ENCODE measurements at places on chromosomes 7 and 10.

DNA sequence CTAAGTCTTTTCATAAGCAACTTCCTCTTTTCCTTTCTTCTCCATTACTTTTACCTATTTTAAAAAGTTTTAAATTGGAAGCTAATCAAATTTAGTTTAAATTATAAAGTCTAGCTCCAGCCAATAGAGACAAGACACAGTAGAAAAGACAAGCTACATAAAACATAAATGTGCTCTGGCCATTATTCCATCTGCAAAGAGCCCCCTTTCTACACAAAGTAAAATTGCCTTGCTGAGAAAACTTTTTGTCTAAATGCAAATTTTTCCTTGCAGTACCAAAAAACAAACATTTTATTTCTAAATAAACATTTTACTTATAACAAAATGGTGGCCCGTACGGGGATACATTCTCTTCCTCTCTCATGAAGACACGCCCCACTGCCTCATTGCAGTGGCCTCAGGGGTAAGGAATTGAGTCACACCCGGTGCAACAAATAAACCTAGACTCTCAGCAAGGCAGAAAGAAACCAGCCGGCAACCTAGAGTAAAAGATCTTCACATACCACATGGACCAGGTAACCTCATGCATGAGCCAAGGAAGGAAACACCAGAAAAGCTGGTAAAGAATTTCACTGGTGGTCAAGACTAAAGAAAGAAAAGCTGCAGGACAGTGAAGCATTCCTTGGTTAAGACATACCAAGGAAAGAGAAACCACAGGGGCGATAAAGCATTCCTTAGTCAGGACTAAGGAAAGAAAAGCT is 71.6 kb upstream of the ZNF746 start:
- no peak for DNase-seq

DNA sequence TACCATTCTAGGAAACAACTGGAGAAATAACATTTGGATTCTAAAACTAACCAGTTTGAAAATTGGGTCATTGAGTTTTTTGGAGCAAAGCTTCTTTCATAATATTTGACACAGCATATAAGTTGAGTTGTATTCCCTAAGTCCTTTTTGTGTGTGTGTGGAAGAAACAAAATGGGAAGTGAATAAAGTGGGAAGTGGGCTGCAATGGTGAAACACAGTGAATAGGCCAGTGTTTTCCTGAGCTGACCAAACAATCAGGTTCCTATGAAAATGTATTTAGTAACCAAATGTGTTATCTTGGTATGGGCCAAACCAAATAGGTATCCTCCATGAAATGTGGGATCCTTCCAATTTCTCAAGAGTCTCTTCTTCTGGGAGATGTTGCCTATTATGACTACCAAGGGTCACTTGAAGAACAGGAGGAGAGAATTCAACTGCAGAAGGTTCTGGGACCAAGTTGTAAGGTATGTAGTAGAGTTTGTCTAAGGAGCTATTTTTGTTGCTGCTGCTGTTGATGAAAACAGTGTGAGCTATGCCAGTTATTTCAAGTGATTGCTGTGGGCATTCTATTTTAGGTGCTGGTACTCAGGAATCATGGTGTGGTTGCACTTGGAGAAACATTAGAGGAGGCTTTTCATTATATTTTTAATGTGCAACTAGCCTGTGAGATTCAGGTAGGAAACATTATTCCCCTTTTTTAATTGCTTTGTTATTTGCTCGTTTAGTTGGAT is 88.3 kb upstream of the MXI1 start:
- DNase-seq = no peak

DNA sequence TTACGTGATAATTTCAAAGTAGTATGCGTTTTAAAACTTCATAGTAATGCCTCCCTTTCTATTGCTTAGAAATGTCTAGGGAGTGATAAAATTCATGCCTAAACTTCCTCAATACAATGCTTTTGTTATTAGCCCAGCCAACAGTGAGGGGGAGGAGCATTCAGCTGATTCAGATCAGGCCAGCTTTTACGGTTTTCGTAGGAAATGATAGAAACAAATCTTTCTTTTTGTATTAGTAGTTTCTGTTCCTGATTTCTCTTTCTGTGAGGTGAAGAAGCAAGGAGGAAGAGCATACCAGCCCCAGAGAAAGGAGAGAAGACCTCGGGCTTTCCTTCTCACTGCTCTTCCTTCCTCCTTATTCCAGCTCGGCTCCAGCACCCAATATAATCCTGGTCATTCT is 35.2 kb upstream of the ITPRID1 start:
- no peak for DNase-seq

- no peak for DNase-seq
These were observed 28.6 kb downstream of the MTURN start for GRCh38 chr7:30163231-30163894.

- DNase-seq = no peak
These were observed at the start of gene SH2D4B for GRCh38 chr10:80537736-80538480. Gene SH2D4B (plus strand): TSS chr10:80537902. CDS start chr10:80538332, 430 bp downstream.

GRCh38 chr7:121313793-121314676 is 14.8 kb upstream of the WNT16 start:
- DNase-seq = no peak

DNA sequence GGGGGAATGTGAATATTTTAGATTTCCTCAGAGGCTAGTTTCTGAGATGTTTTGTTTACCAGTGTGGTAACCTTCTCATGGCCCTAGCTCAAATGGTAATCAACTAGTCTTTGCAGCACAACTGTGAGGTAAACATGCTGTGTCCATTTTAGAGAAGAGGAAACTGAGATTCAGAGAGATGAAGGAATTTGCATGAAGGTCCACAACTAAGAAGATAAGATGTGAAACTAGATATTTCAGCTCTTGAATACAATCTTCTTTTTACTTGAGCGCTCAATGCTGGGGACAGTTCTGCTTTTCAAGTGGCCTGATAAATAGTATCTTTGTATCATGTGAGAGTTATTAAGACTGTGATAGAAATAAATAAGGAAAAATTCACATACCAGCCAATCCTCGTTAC is 245.4 kb downstream of the AUTS2 start:
- DNase-seq = no peak

DNA sequence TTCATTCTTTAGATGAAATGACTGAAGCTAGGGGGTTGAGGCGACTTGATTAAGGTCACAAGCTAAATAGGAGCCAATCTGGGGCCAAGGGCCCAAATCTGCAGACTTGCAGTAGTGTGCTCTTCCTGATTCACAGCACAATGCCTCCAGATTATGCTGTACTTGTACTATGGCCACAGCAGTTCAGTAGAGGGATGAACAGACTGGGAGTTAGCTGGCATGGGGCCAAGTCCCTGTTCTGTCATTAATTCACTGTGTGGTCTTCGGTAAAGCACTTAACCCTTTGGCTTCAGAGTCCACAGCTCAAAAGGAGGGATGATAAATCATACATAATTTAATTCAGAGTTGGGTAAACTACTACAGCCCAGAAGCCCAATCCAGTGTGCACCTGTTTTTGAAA is 196.8 kb downstream of the XPNPEP1 start:
- DNase-seq = no peak

DNA sequence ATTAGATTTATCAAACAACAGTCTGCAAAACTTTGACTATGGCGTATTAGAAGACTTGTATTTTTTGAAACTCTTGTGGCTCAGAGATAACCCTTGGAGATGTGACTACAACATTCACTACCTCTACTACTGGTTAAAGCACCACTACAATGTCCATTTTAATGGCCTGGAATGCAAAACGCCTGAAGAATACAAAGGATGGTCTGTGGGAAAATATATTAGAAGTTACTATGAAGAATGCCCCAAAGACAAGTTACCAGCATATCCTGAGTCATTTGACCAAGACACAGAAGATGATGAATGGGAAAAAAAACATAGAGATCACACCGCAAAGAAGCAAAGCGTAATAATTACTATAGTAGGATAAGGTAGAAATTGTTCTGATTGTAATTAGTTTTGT is 31.4 kb downstream of the LRRC17 start:
- no peak for DNase-seq

- peak; percentile 60 for DNase-seq
These were observed 3.8 kb downstream of the SFXN2 start for GRCh38 chr10:102718220-102718619.

DNA sequence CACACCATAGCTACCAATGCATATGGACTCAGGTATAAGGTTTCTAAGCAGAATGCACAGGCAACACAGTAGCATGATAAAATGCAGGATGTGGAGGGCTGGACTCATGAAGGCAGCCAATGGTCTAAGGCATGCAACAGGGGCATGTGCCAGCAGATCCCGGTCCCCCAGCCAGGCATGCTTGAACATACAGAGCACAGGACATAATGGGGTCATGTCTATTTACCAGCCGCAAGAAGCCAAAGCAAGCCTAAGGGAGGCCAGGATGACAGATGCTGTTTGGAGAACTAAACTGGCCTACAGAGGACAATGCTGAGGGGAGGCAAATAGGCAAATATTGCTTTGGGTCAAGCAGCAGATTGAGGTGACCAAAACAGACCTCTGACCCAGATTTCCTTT is 60.0 kb upstream of the PDLIM1 start:
- no peak for DNase-seq

DNA sequence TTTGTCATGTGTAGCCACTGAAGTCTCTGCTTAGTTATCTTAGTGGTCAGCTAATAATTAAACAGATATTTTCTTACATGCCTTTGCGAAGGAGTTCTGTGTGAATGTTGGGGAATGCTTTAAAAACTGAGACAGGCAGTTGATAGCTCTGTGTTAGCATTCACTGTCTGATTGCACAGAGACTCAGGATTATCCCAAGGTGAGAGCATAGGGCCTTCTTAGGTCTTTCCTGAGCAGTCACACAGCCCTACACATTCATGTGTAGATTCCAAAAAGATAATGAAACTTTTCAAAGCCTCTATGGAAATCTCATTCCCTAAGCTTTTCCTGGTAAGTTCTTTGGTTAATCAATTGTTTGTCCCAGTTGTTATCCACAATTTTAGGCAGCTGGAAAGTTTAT is 67.7 kb downstream of the CASD1 start:
- DNase-seq = no peak

GRCh38 chr7:131459256-131459655 is 97.2 kb downstream of the PODXL start:
- DNase-seq = no peak

- no peak for DNase-seq
These were observed 523.0 kb downstream of the PTPRN2 start for GRCh38 chr7:158064631-158065030.

DNA sequence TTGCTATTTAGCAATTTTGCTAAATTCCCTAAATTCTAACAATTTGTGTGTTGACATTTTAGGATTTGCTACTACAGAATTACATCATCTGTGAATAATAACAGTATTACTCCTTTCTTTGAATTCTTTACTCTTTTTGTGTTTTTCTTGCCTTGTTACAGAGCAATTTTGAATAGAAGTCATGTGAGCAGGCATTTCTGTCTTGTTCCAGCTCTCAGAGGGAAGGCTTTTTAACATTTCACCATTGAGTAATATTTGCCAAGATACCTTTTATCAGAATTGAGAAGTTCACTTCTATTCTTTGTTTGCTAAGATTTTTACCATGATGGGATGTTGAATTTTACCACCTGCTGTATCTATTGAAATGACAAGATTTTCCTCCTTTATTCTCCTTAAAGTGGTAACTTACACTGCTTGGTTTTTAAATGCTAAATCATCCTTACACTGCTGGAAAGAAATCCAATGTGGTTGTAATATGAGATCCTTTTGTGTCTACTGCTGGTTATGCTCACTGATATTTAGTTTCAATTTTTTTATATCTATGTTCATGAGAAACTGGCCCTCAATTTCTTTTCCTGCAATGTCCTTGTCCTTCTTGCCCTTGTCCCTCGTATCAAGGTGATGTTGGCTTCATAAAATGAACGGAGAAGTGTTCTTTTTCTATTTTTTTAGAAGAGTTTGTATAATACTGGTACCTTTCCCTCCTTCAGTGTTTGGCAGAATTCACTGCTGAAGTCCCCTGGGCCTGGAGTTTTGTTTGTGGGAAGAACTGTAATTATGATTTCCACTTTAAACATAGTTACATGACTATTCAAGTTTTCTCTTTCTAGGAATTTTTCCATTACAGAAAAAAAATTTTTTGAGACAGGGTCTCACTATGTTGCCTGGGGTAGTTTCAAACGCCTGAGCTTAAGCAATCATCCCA is 50.3 kb upstream of the ATP6V0A4 start:
- DNase-seq = no peak

- no peak for DNase-seq
These were observed 61.0 kb downstream of the ITIH5 start for GRCh38 chr10:7605565-7606295.

DNA sequence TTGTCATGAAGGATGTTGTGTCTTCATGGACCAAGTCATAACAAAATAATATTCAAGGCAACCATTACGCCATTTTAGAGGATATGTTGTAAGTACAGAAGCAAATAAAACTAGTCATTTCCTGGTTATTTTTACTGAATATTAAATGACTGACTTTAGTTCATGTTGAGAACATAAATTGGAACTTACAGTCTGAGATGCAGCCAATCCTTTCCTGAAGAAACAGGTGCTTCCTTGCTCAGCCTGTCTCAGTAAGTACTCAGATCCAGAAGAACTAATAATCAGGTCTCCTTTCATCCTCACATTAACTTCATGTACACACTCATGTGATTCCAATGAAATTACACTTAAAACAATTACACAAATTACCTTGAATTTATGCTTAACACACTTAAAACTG is 12.3 kb downstream of the SEMA3A start:
- no peak for DNase-seq

DNA sequence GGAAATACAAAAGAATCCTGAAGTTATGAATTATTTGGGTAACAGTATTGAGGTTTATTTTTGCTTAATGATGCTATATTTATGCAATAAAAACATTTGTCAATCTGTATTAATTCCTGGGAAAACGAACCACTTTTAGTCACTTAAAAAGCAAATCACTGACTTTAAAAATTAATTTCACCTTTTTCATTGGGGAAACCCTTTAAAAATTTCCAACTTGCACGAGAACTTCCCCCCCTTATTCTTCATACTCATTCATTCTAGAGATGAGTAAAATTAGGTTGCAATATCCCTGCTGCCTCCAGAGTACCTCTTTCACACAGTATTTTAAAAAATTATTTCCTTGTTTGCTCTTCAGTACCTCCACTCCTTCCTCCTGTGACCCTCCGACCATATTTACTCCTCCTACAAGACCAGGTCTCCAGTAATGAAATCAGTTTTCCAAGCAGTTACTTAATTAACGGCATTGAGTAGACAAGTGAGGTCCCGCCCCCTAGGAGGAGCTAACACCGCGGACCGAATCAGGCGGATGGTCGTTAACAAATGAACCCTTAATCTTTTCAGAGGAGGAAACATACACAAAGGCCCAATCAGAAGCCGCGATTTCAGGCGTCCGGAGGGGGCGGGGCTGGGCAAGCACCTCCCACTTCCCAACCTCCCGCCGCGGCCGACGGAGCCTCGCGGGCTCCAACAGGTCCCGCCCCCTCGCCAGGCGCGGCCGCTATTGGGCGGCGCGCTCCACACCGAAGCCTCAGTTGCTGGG is 465 bp upstream of the TRIM24 start:
- no peak for DNase-seq

Data from right lobe of liver (tissue), 6 donors.